ENCODE measurements at places on chromosomes 4 and X. TPM values are rescaled to one million over a fixed set of nuclear protein-coding genes. Genes with fewer than 3 reads are reported as not detected.

- no peaks in the 10 kb centered on the region for H3K36me3 ChIP-seq
- DNase-seq = no peak
- no peaks in the 10 kb centered on the region for H3K4me1 ChIP-seq
- H3K27ac ChIP-seq = no peak overlapping the region
Observed at GRCh38 chr4:47913330-47913729, 1.1 kb downstream of the NFXL1 start.

GRCh38 chrX:20382518-20383297 is 116.0 kb upstream of the RPS6KA3 start:
- no peaks in the 10 kb centered on the region for H3K4me1 ChIP-seq
- no peak overlapping the region for H3K27ac ChIP-seq
- no peaks in the 10 kb centered on the region for H3K36me3 ChIP-seq
- DNase-seq = no peak

DNA sequence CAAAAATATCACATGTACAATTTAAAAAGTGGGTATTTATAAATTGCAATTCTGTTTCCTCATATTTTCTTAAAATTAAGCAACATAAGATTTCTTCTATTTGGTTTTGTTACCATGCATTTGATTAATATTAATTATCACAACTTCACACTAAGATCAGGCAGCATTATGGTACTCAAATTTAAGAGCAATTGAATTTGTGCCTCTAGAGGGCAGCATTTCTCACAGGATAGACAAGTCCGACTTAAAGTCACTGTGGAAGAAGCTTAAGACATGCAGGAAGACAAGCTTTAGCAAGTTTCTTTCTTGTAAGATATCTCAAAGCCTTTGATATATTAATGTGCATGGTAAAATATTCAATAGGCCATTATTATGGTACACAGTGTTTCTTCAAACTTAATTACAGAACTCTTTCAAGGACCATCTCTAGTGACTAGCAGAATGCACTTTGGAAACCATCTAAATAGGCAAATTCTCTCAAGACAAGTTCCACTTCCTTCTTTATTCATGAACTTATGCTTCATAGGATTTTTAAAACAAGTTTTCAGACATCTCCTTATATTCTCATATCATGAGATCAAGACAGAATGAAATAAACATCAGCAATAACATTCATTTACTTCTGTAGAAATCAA is 35.0 kb downstream of the FBXW7 start:
- no peak overlapping the region for H3K4me3 ChIP-seq

GRCh38 chr4:140928880-140929279 is 172.7 kb upstream of the TBC1D9 start:
- H3K4me1 ChIP-seq = no peaks in the 10 kb centered on the region
- H3K36me3 ChIP-seq = no peaks in the 10 kb centered on the region
- H3K27ac ChIP-seq = no peak overlapping the region
- no peak for DNase-seq

- H3K27me3 ChIP-seq = no peaks in the 10 kb centered on the region
- DNase-seq = no peak
- no peak overlapping the region for H3K4me3 ChIP-seq
Observed at GRCh38 chr4:132513491-132513890, 635.6 kb upstream of the PCDH10 start.

GRCh38 chr4:38872620-38873019 is 5.0 kb downstream of the FAM114A1 start:
- H3K36me3 ChIP-seq = no peaks in the 10 kb centered on the region
- peaks cover 3% of the 10 kb centered on the region for H3K4me1 ChIP-seq
- H3K27ac ChIP-seq = no peak overlapping the region
- H3K27me3 ChIP-seq = no peaks in the 10 kb centered on the region
- no peak overlapping the region for H3K4me3 ChIP-seq

GRCh38 chr4:70841951-70842350 is 2.3 kb upstream of the GRSF1 start:
- no peak overlapping the region for H3K27ac ChIP-seq
- no peaks in the 10 kb centered on the region for H3K36me3 ChIP-seq
- H3K27me3 ChIP-seq = no peaks in the 10 kb centered on the region
- no peaks in the 10 kb centered on the region for H3K4me1 ChIP-seq
- H3K4me3 ChIP-seq = no peak overlapping the region
- DNase-seq = no peak

DNA sequence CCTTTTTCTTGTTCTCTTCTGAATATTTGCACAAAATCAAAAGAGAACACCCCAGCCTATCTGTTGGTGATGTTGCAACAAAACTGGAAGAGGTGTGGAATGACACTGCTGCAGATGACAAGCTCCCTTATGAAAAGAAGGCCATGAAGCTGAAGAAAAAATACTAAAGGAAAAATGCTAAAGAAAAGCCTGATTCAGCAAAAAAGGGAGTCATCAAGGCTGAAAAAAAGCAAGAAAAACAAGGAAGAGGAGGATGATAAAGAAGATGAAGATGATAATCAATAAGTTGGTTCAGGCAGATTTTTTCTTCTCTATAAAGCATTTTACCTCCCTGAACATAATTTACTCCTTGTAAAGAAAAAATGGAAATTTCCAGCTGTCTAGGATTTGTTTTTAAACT is 1538.8 kb downstream of the RPA4 start:
- H3K36me3 ChIP-seq = no peaks in the 10 kb centered on the region
- DNase-seq = no peak
- no peaks in the 10 kb centered on the region for H3K27me3 ChIP-seq
- no peak overlapping the region for H3K27ac ChIP-seq

The PRSS48 gene
- total RNA-seq = not detected

Data from aorta (tissue), 5 donors.